Epithelial cell of umbilical artery (primary cell): ENCODE measurements at places on chromosomes 12 and 14. TPM values are rescaled to one million over a fixed set of nuclear protein-coding genes. Genes with fewer than 3 reads are reported as not detected.

The PDZRN4 gene
- total RNA-seq, result not detected in 2 replicates

The MYH6 gene
- not detected in 2 replicates for total RNA-seq

The AQP2 gene
- not detected in 2 replicates for total RNA-seq

The DHRS2 gene
- not detected in 2 replicates for total RNA-seq

The KRT78 gene
- total RNA-seq, result not detected in 2 replicates

The PLEKHD1 gene
- total RNA-seq, result under 0.01 TPM in 1 of 2 replicates, not detected in the other

The MLH3 gene
- total RNA-seq, result 14.1 and 14.3 TPM in 2 replicates

The LRTM2 gene
- total RNA-seq, result not detected in 2 replicates

The GPN3 gene
- total RNA-seq, result 29.6 and 31.3 TPM in 2 replicates

The AMN gene
- total RNA-seq, result 0.32 TPM in 1 of 2 replicates, not detected in the other

The RNF212B gene
- not detected in 2 replicates for total RNA-seq
